Bone marrow (tissue), 2 donors: ENCODE measurements at places on chromosomes 3 and 15.

DNA sequence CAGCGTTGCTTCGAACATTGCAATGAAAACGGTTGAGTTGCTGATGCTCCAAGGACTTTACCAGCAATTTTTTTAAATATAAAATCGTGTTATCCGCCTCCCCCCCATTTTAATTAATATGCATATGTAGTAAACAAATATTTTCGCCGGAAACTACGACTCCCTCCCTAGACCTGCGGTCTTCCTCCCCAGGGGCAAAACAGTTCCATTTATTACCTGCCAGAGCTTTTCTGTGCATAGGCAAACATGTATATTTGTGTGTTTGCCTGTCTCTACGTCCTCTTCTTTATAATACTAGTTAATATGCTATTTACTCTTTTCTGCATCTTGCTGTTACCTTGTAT, 593 bp upstream of the RSL24D1 start:
- no peak for DNase-seq

GRCh38 chr3:17494117-17494809, 248.2 kb downstream of the TBC1D5 start:
- no peak for DNase-seq

DNA sequence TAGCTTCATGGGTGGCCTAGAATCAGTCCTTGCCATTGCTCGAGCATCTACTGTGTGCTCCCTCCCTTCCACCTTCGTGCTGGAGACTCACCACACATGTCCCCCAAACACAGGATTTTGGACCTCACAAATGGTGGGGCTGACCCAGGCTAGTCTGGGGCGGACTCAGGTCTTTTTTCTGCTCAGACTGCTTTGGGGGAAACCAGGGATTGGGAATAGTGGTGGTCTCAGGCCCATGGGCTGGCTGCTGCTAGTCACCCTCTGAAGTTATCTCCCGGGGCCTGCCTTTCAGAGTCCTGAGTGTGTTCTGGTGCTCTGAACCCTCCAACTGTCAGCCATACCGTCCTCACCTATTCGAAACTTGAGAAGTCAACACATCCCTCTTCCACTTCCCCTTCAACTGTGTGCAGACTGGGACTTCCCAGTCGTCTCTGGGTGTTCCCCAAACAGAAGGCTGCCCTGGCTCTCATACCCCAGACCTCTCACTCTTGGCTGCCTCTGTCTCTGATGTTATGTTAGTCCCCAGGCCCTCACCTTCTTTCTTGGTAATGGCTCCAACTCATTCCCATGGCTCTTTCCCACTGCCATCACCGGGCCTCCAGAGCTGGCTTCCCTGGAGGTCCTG, 46.0 kb downstream of the PPCDC start:
- peak; percentile 25 for DNase-seq

DNA sequence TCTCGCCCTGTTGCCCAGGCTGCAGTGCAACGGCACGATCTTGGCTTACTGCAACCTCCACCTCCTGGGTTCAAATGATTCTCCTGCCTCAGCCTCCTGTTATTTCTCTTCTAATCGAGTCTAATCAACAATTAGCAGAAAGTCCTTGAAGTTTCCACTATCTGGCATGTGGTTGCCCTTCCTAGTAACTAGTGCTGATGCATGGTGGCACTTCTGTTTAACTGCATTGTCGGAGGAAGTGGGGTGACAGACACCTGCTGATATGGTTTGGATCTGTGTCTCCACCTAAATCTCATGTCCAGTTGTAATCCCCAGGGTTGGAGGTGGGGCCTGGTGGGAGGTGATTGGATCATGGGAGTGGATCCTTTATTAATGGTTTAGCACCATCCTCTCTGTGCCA, 9.2 kb downstream of the CRTAP start:
- no peak for DNase-seq

DNA sequence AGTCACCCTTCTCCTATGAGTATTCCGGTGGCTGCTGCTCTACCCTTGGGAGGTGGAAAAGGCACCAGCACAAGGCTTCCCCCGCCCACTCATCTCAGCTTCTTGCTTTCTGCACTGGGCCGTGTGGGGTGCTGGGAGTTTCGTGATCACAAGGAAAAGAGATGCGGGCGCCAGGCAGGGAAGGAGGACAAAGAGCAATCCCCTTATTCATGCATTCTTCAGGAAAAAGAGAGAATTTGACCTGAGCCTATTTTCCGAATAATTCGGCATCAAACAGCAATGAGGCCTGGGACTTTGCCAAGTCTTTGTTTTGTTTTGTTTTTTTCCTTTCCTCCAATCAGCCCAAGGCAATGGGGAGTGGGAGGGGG, 102.2 kb upstream of the LPP start:
- no peak for DNase-seq

- no peak for DNase-seq
Observed at GRCh38 chr3:58173029-58173668, 37.6 kb downstream of the DNASE1L3 start.

DNA sequence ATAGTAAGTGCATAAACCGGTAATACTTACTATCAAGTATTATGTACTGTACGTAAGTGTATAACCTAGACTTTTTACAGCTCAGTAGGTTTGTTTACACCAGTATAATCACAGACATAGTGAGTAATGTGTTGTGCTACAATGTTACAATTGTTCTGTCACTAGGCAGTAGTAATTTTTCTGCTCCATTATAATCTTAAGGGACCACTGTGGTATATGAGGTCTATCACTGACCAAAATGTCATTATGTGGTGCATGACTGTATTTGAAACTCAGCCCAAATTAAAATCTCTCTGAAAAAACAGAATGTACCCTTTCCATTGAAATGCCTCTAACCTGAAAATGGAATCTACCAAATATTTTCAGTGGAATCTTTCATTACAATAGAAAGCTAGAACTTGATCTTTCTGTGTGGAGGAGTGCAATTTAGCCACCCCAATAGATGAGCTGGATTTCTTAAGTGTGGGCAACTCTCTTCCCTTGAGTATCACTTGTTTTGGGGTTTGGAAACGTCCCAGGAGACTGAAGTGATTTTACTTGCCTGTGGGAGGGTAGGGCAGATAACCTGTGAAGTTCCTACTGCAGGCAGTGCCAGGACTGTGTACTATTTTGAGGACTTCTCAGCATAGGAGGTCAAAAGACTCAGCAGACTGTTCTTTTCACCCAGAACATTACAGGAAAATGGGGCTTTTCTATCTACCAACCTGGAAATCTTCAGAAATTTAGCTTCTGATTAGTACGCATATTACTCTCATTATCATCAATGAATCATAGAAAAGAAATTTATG, 50.9 kb downstream of the FAM98B start:
- no peak for DNase-seq

- DNase-seq: no peak
Observed at GRCh38 chr3:129560911-129561594, 18.1 kb downstream of the H1-8 start.

DNA sequence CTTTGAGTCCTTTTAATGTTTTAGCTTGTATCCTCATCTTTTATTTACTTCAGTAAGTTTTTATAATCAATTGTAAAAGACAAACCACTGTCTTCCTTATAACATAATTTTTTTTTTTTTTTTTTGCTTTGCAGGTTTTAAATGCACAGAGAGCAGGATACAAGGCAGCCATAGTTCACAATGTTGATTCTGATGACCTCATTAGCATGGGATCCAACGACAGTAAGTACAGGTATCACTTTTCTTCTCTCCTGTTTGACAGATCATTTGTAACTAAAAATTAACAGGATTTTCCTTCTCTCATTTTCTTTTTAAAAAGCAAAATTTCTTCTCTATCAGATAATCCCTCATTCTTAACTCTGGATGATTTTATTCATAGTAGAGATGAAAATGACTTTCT, 75.4 kb downstream of the PFN2 start:
- no peak for DNase-seq

DNA sequence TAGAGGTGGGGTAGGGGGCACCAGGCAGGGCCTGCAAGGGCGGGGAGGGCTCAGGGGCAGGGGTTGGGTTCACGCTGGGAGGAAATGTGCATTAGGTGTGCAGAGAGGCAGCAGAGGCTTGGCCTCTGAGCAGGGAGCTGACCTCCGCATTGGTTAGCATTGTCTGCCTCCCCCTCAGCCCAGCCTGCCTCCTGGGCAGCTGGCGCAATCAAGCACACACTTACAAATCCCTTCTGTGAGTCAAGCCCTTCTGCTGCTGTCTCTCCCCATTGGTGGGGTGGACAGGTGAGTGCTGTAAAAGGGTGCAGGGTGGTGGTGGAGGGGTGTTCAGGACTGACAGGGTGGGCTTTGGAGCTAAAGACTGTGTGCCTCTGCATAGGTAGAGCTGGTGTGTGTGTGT, 9.3 kb downstream of the LOXL1 start:
- DNase-seq: no peak

GRCh38 chr15:68210821-68211655, 5.9 kb upstream of the CALML4 start:
- peak; percentile 25 for DNase-seq

GRCh38 chr15:70271422-70272088, 173.8 kb upstream of the TLE3 start:
- DNase-seq: no peak

GRCh38 chr3:155595371-155595770, 149.5 kb downstream of the PLCH1 start:
- DNase-seq: no peak

DNA sequence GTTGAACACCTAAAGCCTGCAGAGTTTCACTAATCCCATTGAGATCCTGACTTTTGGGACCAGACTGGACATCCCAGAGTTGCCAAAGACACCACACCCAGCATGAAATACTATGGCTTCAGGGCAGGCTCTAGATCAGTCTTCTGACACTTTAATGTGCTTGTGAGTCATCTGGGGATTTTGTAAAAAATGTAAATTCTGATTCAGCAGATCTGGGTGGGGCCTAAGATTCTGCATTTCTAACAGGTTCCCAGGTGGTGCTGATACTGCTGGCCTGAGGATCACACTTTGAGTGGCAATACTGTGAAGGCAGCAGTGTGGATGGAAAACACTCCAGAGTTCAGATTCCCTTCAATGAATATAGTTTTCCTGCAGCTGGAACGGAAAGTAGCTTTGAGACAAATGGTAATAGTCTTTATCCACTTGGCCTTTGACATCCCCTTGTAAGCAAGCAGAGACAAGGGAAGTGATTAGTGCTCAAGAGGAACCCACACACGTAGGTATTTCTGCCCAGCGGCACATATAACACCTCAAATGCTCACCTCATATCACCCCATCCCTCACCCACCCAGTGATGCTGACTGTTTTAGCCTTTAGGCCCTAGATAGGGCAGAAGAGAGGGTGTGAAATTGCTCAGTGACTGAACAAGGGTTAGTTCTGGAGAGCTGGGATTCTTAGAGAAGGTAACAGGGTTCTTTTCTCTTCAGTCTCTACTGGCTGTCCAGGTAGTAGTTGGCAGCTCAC, 51.5 kb upstream of the GSK3B start:
- no peak for DNase-seq

GRCh38 chr3:75136100-75136897, 521.8 kb upstream of the CNTN3 start:
- DNase-seq: no peak

DNA sequence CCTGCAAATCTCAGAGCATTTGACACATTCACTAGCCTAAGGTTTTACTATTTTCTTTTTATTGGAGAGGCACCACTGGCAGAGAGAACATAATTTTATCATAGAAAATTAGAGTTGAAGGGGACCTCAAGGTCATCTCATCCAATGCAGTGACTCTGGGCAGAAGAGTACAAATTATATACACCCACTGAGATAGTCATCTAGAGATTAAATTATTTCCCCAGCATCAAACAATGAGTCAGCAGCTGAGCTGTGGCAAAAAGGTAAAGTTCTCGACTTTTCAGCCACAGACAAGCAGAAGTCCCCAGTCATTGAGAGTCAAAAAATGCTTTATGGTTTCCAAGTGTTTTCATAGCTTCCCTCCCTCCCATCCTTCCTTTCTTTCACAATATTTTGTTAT, 39.3 kb upstream of the SEMA6D start:
- DNase-seq: no peak
